ENCODE measurements at places on chromosomes 5 and 9. TPM values are rescaled to one million over a fixed set of nuclear protein-coding genes. Genes with fewer than 3 reads are reported as not detected.

- no peaks in the 10 kb centered on the region for H3K4me1 ChIP-seq
- no peak for DNase-seq
- no peaks in the 10 kb centered on the region for H3K27me3 ChIP-seq
- H3K4me3 ChIP-seq: no peak overlapping the region
These were observed 597.9 kb upstream of the ADAMTS16 start for GRCh38 chr5:4542145-4542778.

GRCh38 chr9:121912812-121913627 lies 180.1 kb downstream of the TTLL11 start:
- no peaks in the 10 kb centered on the region for H3K4me1 ChIP-seq
- peaks cover 10% of the 10 kb centered on the region for H3K27me3 ChIP-seq
- H3K27ac ChIP-seq: no peak overlapping the region
- no peak overlapping the region for H3K4me3 ChIP-seq
- no peak for DNase-seq

GRCh38 chr5:122170620-122171019 lies 41.3 kb downstream of the ZNF474 start:
- no peak overlapping the region for H3K4me3 ChIP-seq
- no peaks in the 10 kb centered on the region for H3K27me3 ChIP-seq
- DNase-seq: no peak
- H3K27ac ChIP-seq: no peak overlapping the region

GRCh38 chr5:130222573-130222972 lies 318.3 kb downstream of the CHSY3 start:
- no peak overlapping the region for H3K4me3 ChIP-seq
- no peaks in the 10 kb centered on the region for H3K27me3 ChIP-seq
- no peaks in the 10 kb centered on the region for H3K36me3 ChIP-seq
- H3K27ac ChIP-seq: no peak overlapping the region
- H3K4me1 ChIP-seq: no peaks in the 10 kb centered on the region
- DNase-seq: no peak

The KCNN2 gene
- polyA plus RNA-seq: not detected

The TAF11L5 gene
- not detected for polyA plus RNA-seq

The PCDHGA4 gene
- polyA plus RNA-seq: not detected

The CXCL14 gene
- polyA plus RNA-seq: not detected

The LCN2 gene
- polyA plus RNA-seq: not detected
